ENCODE measurements at places on chromosomes 12 and 14.

DNA sequence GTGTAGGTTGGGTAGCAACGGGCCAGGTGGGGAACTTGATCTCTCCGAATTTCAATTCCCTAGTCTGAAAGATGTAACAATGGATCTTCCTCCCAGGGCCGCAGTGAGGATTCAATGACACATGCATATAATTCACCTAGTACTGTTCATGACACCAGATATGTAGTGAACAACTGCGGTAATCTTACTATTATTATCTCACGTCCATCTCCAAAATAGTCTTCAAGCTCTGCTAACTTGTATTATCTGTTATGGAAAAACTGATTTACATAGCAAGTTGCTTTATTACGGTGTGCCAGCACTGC is 26.4 kb downstream of the MOK start:
- DNase-seq: no peak

- no peak for DNase-seq
Measured at GRCh38 chr12:132253698-132254480, 75.5 kb downstream of the GALNT9 start.

DNA sequence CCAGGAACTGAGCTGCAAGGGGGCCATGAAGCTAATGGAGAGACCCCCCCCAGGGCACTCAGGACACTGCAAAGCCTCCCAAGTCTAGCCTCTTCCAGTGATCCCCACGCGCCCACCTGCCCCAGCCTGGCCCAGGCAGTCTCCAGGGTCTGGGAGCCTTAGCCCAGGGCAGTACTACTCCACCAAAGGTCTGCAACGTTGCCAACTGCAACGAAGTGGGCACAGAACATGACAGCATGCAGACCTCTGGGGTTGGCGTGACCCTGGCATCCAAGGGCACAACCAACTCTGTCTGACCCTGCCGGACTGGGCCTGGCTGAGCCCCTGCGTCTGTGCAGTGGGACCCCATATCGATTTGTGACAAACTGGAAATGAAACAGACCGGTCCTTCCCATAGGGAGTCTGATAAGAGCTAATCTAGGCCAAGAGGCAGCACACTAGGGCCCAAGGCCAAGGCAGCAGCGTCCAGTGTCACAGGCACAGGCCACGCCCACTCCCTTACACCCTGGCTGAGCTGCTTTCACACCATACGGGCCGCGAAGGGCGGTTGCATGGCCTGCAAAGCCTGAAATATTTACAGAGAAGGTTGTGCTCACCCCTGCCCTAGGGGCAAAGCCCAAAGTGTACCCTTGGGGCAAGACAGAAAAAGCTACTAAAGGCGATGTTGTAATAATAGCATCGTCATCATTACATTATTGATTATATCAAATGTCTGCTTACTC is 76.7 kb downstream of the NCOR2 start:
- DNase-seq: no peak

DNA sequence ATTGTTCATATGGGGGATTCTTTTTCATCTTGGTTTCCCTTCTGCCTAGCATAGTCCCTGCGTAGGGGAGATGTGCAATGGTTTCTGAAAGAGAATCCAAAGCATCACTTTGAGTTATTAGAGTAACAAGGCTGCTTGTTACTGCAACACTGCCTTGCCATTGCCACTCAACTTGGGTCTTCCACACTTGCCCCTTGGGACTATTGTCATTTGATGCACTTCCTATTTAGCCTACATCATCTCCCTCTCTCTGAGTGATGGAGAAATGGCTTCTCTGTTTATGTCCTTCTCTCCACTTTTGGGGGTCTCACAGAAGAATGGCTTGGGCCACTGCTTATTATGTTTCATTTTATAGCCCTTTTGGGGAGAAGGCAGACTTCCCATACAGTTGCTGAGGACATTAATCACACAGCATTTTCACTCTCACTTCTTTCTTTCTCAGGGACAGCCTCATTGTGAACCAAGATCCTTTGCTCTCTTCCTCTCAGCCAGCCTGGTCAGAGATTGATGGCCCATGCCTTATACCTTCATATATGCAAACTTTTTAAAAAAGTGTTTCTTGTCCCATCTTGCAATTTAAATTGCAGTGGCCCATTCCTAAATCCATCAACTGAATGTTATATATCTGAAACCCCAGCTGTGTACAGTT is 50.8 kb upstream of the POC1B start:
- no peak for DNase-seq

DNA sequence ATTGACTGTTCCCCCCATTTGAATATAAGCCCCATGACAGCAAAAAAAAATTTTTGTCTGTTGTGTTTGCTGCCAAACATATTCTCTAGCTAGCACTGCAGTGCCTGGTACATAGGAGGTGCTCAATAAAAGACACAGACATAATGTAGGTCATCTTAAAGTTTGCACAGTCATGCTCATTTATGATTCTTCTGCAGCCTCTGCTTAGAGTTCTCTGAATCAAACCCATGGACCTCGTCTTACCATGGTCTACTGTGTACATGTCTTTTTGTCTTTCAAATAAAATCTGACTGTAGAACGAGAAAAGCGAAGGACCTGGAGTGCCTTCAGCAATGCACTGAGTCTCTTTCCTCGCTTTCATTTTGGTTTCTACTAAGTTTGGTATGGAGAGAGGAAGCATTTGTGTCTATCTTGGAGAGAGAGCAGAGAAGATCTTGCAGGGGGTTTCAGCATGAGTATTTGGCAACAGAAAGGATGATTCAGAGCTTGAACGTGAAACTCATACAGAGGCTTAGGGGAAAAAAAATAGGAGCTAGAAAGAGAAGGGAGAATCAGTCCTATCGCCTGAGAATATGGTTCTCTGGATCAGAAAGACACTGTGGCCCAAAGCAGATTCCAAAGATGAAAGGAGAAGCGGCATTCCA is 38.8 kb upstream of the TMCC3 start:
- no peak for DNase-seq

DNA sequence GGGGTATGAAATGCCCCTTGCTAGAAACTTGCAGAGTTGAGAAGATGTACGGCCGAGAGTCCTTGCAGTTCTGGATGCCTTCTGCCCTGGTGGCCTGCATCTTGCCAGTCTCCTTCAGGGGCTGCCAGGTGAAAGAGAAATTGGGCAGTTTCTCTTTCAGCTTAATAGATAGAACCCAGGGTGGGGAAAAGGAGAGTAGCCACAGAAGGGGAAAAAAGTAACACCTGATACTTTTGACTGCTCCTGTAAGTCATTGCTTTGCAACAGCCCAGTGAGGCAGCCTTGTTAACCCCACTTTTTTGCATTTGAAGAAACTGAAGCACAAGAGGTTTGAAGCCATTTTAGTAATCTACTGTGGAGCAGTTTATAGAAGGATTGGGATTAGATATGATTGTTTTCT is 27.6 kb downstream of the TDP1 start:
- no peak for DNase-seq

DNA sequence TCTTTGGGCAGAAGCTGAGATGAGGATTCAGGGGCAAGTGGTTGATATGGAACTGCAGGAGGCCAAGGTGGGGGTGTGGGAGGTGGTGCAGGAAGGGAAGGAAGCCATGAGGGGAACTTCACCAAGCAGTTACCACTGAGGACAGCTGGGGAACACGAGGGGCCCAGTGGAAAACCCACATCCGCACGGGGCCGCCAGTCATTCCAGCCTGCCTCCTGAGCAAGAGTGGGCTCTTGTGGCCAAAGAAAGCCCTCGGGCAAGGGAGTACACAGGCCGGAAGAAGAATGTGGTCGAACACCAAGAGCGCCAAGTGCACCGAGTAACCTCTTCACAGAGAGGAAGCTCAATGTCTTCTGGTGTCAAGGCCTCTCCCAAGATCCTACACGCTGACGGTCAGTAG is 252.2 kb upstream of the FOXN3 start:
- DNase-seq: no peak

DNA sequence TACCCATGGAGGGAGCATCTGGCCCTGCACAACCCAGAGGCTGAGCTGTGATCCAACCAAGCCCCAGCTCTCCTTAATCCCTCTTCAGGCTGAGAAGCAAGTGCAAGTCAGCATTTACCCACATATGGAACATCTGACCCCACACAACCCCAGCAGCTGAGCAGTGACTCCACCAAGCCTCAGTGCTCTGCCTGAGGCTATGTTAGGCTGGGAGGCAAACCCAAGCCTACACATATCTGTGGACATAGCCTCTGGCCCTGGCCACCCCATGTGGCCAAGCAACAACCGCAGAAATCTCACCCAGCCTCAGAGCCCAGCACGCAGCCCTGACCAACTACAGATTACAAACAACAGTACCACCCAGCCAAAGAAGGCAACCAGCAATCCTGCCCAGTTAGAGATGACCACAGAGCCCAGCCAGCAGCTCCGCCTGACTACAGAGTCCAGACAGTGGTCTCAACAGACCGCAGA is 142.8 kb downstream of the NUAK1 start:
- no peak for DNase-seq

DNA sequence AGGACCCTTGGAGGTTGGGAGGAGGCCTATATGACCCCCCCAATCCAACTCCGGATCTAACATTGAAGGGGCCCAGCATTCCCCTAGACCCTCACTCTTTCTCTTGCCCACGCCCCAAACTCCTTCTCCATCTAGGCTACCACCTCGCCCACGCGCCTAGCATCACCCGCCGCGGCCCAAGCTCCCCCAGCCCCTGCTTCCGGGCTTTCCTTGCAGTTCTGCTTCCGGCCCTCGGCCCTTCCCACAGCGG is 445 bp downstream of the CERS5 start:
- peak; percentile 22 for DNase-seq

DNA sequence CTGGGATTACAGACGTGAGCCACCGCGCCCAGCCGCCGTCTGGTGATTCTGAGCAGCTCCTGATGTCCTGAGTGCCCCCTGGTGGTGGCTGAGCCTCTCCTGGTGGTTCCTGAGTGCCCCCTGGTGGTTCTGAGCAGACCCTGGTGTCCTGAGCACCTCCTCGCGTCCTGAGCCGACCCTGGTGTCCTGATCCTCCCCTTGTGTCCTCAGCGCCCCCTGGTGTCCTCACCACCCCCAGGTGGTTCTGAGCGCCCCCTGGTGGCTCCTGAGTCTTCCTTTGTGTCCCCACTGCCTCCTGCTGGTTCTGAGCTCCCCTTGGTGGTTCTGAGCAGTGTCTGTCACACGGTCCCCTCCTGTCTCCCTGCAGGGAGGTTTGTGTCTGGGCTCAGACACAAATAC is 1304.9 kb downstream of the TMEM121 start:
- peak; percentile 46 for DNase-seq

GRCh38 chr14:63761351-63762117 is 33.7 kb upstream of the SGPP1 start:
- DNase-seq: no peak

DNA sequence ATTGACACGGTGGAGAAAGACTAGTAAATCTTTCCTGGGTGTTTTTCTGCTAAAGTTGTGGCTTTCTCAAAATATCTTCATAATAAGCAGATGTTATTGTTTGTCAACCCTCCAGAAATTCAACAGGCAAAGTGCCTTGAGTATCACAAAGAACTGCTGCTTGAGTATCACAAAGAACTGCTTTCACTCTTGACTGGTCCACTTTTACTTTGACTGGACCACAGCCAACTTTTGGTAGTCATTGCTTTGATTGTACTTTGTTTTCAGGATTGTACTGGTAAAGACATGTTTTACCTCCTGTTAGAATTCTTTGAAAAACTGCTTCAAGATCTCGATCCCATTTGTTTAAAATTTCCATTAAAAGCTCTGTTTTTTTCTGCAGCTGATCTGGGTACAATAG is 62.6 kb downstream of the PDZRN4 start:
- no peak for DNase-seq

GRCh38 chr14:103188810-103189480 is 65.7 kb downstream of the TNFAIP2 start:
- DNase-seq: no peak

- DNase-seq: no peak
Measured at GRCh38 chr12:66746489-66747201, 67.8 kb upstream of the GRIP1 start.

GRCh38 chr14:99188731-99189191 is 83.2 kb downstream of the BCL11B start:
- DNase-seq: no peak

DNA sequence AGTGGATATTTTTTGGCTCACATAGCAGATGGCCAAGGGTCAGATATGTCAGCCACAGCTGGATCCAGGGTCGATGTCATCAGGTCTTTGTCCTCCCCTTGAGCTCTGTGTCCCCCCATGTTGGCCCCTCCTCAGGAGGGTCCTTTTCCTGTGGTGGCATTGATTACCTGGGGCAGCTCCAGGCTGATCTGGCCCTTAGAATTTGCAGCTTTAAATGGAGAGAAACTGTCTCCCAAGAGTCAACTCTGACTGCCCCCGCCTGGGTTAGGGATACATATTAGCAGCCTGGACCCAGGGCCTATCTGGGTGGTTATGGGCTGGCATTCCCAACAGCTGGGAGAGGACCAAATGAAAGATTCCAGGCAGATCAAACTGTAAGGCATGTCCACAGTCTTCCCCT is 330.5 kb downstream of the RGS6 start:
- no peak for DNase-seq

DNA sequence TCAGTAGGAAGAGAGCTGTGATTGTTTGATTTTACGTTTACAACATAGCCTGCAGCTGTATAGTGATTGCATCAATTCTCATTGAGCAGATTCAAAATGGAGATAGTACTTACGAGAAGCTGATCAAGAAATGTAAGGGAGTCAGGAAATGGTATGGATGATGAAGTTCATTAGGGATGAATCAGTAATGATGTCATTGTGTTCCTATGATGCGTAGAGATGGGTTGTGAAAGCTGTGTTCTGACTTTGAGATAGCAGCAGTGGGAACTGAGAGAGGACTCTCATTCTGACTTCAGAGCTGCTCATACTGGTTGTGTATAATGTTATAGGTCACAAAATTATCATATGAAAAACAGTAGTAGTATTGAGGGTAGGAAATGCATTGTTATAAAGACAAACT is 44.0 kb downstream of the TTLL5 start:
- DNase-seq: no peak

- no peak for DNase-seq
Measured at GRCh38 chr12:3315201-3315661, 175.8 kb upstream of the PRMT8 start.

DNA sequence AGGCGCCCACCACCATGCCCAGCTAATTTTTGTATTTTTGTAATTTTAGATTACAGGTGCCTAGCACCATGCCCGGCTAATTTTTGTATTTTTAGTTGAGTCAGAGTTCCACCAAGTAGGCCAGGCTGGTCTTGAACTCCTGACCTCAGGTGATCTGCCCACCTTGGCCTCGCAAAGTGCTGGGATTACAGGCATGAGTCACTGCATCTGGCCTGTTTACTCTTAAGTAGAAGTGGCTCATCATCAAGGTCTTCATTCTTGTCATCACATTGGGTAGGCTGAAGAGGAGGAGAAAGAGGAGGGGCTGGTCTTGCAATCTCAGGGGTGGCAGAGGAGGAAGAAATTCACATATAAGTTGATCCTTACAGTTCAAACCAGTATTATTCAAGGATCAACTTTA is 152.4 kb upstream of the ATP2B1 start:
- DNase-seq: no peak

GRCh38 chr12:74685385-74685784 is 147.8 kb downstream of the ATXN7L3B start:
- no peak for DNase-seq

- no peak for DNase-seq
Measured at GRCh38 chr12:11723993-11724392, 74.5 kb downstream of the ETV6 start.

GRCh38 chr12:67039995-67040860 is 228.9 kb upstream of the CAND1 start:
- no peak for DNase-seq

- peak; percentile 87 for DNase-seq
Measured at GRCh38 chr12:52884526-52885293, 20.2 kb downstream of the KRT8 start.
